ENCODE measurements at places on chromosomes 16 and 17.

DNA sequence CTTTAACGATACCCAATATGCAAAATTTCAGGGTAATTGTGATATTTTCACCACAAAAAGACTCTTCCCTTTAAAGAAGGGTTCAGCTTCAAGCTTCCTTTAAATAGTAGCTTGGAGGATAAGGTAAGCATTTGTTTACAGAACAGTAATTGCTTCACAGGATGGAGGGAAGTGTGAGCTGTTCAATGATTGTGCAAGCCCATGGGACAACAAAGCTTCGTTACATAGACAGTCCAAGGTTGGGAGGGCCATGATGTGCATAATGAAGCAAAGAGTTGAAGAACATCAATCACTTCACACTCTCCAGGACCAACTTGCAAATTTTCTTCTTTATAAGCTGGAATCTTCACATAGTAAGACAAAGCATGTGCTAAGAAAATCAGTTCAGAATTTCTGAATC, 145.0 kb upstream of the ASIC2 start:
- no peak for DNase-seq

- DNase-seq = no peak
Measured at GRCh38 chr17:32264823-32265191, 825 bp upstream of the RHBDL3 start.

GRCh38 chr17:52178012-52178411, 19.5 kb upstream of the CA10 start:
- DNase-seq = no peak

DNA sequence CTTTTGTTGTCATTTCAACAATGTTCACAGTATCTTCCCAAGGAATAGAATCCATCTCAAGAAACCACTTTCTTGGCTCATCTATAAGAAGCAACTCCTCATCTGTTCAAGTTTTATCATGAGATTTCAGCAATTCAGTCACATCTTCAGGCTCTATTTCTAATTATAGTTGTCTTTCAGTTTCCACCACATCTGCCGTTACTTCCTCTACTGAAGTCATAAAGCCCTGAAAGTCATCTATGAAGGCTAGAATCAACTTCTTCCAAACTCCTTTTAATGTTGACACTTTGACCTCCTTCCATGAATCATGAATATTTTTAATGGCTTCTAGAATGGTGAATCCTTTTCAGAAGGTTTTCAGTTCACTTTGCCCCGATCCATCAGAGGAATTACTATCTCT, 102.1 kb downstream of the CDH13 start:
- DNase-seq = peak; percentile 2

GRCh38 chr17:19343256-19343630, 19.3 kb downstream of the B9D1 start:
- DNase-seq = no peak

DNA sequence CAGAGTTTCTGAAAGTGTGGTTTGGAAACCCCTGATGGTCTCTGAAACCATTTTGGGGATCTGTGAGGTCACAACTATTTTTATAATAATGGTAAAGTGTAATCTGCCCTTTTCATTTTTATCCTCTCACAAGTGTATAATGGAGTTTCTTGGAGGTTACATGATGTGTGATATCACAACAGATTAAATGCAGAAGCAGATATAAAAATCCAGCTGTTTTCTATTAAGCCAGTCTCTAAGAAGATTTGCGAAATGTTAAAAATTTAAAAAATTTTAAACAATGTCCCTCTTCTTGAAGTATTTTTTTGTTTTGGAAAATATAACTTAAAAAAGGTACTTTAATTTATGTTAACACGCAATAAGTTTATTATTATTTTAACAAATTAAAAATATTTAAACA, 48.7 kb downstream of the RPGRIP1L start:
- no peak for DNase-seq

- no peak for DNase-seq
Measured at GRCh38 chr16:48491517-48491916, 106.3 kb upstream of the SIAH1 start.

DNA sequence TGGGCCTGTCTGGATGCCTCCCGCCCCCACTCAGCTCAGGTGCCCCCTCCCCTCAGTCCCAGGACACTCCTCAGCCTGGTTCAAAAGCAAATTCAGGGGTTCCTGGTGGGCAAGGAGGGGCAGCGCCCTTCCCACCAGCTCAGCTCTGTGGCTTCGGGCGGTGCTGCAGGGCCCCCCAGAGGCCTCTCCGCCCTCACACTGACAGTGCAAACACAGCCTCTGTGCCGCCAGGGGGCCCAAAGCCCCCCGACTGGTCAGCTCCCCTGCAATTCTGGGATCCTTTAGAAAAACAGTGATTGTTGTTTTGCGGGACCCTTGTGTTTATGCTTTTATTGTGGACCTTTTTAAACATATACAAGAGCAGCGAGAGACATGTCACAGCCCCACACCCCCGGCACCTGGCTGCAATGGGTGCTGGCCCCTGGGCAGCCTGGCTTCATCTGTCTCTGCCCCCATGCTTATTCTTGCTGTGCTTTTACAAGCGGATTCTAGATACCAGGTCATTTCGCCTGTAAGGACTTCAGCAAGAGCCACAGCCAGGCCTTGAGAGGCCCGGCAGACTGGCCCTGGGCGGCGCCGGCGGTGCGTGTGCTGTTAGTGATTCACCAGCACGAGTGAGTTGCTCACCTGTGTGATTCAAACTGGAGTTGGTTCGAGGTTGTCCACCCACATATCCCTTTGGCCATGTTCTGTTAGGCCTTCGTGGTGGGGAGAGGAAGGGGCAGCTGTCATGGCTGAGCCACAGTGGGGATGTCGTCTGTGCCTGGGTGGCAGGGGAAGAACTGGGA, 21.2 kb downstream of the ZNF469 start:
- no peak for DNase-seq

DNA sequence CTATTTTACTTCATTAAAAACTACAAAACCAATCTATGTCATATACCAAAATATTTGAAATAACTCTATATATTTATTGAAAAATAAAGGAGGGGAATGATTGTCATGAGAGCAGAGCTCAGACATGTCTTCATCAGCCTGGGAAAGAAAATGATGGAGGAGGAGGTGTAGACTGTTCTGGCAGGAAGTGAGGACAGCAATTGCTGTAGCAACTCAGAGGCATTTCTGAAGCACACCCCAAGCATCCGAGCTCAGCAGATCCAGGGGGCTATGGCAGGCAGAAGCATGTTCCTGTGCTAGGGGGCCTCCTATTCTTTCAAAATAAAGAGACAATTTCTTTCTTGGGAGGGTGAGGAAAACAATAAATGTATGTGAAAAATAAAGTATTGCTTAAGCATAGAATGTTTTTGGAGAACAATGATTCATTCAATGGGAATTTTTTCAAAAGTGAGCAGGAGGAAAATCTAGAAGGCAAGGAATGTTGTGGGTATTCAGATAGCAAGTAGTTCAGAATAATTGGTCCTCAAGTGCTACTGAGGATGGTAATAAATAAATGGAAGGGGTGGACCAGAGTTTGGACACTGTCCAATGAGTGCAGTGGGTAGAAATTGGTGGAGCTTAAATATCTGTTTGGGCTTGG, 383.4 kb downstream of the CDH11 start:
- DNase-seq = no peak

DNA sequence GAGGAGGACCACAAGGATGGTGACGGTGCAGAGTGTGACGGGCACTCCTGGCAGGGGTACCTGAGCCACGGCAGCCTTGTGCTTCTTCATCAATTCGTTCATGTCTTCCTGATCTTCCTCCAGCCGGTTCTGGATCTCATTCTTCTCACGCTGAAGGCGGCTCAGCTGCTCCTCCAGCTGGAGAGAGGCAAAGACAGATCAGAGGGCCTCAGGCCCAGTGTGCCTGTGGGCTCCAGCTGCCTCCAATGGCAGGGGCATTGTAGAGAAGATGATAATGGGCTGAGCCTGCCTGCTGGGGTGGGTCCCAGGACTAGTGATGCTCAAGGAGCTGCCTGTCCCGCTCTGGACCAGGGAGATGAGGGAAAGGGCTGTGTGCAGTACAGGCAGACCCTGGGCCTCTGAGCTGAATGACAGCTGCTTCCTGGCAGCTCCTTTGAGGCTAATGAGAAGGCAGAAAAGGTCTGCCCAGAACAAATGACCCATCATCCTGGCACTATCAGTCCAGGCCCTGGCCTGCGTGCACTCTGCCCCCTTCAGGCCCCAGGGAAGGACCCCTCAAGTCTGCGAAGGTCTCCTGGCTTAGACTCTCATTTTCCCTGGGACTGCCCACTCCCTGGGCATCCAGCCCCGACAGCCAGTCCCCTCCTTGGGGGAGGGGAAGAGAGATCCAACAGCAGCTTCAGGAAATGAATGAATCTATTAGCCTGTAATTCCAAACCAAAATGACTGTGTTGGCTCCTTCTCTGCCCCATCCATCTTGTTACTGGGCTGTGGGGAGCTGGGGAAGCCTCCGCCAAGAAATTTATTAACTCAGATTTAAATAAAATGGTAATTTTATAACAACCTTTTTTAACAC, 48.0 kb downstream of the PIPOX start:
- DNase-seq = no peak

DNA sequence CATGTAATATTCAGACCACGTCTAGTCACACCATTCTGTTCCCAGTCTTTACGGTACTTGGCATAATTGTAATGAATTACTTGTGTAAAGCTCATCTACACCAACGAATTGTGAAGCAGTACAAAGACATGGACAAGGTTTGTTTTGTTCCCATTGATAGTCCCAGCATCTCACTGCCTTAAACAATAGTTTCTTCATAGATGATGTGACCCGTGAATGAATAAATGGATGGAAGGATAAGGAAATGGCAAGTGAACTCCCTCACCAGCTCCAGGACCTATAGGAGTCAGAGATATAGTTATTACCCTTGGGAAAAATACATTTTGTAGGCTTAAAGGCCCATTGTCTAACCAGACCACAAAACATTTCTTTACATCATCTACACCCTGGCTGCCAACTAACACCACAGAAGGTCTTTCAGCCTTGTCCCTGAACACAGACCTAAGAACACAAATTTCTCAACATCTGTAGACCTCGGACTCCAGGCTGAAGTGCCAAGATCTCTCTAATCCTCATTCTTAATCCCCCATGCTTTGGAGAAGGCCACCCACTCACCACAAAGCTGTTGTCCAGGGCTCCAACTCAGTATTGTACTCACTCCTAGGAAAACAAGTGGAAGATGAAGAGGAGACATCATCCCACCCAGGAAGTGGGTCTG, 38.2 kb downstream of the MAF start:
- no peak for DNase-seq

DNA sequence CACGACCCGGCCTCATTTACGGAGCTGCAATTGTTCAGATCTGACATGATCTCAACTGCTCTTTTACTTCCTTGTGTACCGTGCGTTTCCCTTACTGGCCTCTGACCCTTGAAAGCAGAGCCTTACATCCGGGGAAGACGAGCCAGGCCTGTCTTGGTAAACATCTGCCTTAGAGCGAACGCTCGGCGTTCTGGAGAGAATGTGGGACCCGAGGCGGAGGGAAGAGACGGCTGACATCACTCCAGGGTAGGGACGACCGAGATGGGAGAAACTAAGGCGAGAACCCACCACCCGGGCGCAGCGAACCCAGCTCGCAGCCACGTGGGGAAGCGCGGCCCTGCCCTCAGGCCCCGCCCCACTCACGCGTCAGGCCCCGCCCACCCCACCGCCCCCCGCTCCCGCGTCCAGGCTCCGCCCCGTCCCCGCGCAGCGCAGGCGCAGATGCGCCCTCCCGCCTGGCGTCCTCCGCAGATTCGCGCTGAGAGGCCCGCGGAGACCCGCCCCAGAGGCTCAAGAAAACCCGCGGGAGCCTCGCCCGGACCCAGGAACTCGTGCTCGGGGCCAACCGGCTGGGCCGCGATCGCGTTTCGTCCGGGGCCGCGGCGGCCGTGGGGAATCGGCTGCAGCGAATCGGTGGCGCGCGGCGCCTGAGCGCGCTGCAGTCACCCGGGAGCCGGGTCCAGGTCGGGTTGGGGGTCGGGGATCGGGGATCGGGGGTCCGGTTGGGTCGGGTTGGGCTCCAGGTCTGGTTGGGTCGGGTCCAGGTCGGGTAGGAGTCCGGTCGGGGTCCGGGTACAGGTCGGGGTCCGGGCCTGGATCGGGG, at the start of gene TELO2:
Gene TELO2 (plus strand): TSS at position 438 of the 823 bp plus-strand sequence. CDS start 922 bp downstream, outside the sequence.
- peak; percentile 89 for DNase-seq

GRCh38 chr16:53121661-53122060, 66.9 kb downstream of the CHD9 start:
- DNase-seq = no peak

DNA sequence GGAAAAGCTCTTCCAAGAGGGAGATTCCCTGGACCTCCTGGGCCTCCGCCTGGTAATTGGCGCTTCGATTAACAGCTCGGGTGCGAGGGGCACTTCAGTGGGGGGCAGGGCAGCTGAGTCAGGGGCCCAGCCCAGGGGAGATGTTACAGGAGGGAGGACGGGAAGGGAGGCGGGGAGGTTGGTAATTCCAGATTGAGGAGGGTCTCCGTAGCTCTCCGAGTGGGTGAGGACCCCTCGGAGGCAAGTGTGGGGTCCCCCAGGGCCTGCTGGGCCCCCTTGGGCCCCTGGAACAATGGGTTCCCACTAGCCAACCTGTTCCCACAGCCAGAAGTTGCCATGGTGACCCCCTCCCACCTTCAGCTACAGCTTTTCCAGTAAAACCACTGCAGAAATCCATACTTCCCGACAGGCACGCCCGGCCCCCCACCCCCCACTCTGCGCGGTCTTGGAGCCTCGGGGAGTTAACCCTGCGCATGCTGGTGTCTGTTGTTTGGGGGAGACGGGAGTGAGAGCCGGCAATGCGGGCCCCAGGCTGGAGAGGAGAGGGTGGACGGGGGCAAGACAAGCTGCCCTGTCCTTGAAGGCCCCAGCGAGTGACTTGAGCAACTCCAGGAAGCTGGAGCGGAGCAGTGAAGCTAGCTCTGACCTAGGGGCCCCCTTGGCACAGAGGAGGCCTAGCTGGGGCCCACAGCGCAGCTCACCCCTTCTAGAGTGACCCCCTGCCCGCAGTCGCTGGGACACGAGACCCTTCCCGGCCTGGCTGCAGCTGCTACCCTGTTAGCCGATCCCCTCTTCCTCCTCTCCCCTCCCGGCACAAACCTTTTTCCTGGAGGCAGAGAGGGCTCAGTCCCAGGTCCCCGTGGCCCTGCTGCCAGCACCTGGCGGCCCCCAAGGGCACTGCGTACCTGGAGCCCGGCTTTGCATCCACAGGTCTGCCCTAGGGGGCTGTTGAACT, 37.8 kb downstream of the TMEM235 start:
- DNase-seq = no peak

DNA sequence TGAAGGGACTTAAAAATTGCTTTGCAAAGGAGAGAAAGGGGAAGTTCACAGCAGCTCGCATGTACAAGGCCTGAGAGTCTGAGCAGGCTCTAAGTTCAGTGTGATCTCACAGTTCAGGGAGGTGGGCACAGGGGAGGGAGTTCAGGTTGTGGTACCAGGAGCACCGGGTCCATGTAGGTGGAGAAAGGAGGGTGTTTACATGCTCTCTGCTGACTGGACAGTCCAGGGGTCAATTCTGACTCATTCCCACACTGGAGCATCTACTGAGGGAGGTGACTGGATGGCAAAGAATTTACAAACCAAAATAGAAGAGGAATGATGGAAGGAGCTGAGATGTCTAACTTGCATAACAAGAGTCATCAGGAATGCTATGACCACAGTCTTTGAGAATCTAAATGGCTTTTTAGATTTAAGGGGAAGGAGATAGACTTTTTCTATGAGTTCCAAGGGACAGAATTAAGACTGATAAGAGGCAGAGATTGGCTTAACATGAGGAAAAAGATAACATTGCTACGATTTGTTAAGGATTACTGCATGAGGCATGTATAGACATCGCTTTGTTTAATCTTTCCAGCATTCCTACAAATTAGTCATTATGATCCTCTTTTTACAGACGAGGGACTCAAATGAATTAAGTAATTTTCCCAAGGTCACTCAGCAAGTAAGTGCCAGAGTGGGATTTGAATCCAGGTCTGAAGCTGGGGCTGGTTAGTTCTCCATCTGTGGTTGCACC, 29.9 kb downstream of the MIS12 start:
- DNase-seq = no peak

- DNase-seq = no peak
Measured at GRCh38 chr17:38429476-38430100, 1.3 kb downstream of the ARHGAP23 start.

Measured in NAMALWA (cell line).